Activated CD4-positive, alpha-beta T cell treated with anti-CD3 and anti-CD28 coated beads for 24 hours (primary cell): ENCODE measurements at places on chromosomes 6 and 20.

GRCh38 chr6:43129434-43130194 lies 41.5 kb upstream of the SRF start:
- DNase-seq: no peak

GRCh38 chr6:20589266-20589665 lies 55.0 kb downstream of the CDKAL1 start:
- DNase-seq: no peak

- DNase-seq: no peak
These were observed 98.6 kb downstream of the RFX6 start for GRCh38 chr6:116975600-116975999.

- DNase-seq: no peak
These were observed 63.2 kb upstream of the BEND6 start for GRCh38 chr6:56891754-56892153.

- no peak for DNase-seq
These were observed 106.3 kb downstream of the SCML4 start for GRCh38 chr6:107717781-107718180.

GRCh38 chr6:84815896-84816735 lies 51.7 kb upstream of the TBX18 start:
- DNase-seq: no peak
